Cortex of kidney (tissue), 1 donor: ENCODE measurements at places on chromosomes 7 and 10.

- no peak for DNase-seq
Measured at GRCh38 chr7:80131675-80132435, 2.8 kb upstream of the GNAI1 start.

DNA sequence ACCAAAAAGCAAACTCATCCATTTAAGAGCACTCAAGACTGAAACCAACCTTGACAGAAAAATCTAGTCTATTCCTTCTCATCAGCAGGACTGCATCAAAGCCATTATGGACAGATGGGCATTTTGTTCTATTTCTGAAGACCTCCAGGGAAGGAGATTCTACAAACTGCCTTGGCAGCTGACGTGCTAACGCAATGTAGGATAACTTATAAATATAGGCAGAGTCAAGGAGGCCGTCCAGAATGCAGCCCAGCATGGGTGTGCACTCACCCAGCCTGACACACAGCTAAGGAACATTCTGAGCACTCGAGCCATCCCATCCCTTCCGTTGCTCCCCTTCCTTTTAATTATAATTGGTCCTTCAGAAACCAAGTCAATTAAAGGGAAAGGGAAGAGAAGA is 25.3 kb upstream of the NEBL start:
- DNase-seq, result no peak

GRCh38 chr7:77455321-77455720 is 39.2 kb upstream of the GSAP start:
- DNase-seq, result no peak

DNA sequence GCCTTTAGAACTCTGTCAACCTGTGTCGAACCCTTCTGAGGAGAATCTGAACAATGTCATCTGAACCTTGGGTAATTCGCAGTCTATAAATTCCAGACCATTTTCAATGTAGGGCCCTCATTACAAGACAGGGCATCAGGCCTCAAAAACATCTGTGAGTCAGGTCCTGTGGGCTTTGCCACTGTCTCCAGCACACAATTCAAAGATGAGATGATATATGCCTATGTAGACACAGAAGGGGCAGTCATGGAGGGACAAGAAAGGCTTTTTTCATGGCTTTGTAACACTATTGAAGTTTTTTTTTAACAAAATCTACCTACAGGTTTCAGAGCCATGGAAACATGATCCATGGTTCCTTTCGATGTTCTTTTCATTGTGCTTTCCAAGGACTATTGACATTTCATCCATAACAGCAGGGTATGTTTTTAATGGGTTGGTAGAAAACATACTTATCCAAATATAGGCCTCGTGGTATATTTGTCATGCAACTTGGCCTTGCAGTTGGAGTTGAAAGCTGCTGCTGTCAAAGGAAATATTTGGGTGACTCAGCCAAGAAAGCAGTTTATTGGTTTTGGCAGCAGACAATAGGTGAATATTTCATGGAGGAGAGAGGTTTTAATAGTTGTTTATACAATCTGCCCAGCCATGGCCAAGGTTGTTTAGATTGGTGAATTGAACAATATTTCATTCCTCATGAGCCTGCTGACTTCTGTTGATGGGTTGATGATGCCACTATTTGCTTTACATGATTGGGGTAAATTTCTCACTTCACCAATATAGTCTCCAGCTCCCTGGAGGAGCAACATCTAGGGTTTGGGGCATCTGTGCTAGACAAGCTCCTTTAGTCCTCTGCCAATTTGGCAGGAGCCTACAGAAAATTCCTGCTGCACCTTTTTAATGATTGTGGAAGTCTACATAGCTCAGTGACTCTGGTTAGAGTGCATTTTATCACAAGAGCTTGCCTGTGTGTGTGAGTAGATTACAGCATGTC is 158.4 kb upstream of the TMEM72 start:
- DNase-seq, result no peak

DNA sequence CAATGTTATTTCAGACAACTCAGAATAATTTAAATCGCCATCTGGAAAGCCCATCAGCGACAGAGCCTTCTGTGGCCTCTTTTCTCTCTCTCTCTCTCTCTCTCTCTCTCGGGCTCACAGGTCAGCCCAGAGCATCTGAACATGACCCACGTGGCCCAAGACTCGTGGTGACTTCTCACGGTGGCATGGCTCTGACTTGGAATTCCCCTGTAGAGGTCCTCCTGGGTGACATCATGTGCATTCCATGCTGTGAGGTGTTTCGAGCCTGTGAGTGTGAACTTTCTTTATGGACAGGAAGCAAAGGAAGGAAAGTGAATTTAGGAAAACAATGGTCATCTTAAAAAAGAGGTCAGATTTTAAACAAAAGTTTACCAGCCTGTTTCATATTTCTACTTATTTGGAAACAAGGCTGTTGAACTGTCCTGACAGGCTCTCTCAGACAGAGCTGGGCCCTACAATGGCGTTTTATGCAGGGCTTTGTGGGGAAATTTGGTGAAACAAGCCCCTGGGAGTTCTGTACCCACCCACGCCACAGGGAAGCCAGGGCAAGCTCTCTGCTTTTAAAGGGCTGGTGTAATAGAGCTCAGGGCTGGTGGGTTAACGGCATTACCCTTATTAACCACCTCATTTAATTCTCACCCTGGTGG is 359.7 kb upstream of the ZNF32 start:
- DNase-seq, result no peak

GRCh38 chr10:63922468-63923284 is 401.5 kb downstream of the REEP3 start:
- DNase-seq, result no peak

DNA sequence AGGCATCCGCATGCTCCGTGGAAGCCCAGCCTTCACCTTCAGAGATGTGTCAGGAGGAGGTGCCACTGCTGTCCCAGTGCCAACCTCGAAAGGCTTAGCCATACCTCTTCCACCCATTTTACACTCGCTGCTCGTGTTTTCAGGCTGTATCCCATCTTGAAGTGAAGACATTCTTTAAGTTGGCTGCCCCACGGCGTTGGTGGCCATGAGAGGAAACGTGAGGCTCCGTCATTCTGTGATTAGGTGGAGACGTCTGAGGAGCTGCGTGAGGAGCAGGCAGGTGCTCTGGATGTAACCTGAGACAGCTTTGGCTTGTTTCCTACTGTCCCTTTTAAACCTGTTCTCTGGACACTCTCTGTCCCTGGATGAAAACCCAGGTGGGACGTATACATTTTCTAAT is 159.9 kb upstream of the RNF32 start:
- DNase-seq, result no peak

DNA sequence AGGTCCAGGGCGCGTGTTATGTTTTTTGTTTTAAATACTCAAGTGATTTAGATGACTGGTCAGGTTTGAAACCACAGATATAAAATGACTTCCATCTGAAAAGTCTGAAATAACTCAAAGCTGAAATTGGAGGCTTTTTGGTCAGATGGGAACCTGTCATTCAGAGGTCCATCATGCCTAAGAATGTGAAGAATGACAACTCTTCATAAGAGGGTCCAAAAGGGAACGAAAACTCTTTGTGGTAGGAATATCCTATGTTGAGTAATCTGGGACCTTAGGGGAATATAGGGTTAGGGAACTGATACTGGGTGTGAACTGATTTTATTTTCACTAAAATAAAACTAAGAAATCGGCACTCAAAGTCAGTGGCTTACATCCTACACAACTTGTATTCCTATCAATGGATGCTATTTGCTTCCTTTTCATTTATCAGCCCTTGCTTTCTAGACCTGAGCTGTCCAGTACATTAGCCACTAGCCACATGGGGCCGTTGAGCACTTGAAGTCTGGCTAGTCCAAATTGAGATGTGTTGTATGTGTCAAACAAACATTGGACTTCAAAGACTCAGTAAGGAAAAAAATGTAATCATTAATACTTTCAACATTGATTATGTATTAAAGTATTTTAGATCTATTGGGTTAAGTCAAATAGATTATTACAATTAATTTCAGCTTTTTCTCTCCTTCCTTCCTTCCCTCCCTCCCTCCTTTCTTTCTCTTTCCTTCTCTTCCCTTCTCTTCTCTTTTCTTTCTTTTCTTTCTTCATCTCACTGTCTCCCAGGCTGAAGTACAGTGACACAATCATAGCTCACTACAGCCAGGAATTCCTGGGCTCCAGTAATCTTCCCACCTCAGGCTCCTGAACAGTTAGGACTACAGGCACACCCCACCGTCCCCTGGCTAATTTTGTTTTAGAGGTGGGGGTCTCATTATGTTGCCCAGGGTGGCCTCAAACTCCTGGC is 56.5 kb upstream of the KDM7A start:
- DNase-seq, result no peak

DNA sequence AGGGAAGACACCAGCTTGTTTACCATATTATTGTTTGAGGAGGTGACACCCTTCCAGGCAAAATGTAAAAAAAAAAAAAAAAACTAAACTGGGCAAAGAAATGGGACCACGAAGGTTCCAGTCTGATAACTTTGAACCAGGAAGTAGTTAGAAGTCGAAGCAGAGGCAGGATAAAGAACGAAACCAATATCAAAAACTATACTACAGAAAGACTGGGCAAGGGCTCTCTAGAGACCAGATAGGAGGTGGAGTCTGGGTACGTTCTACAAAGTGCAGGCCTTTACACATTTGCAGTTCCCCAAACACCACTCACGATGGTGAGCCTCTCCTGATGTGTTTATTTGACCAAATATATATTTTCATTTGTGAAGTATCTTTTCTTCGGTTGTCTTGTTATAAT is 125.7 kb upstream of the CDK1 start:
- DNase-seq, result no peak

DNA sequence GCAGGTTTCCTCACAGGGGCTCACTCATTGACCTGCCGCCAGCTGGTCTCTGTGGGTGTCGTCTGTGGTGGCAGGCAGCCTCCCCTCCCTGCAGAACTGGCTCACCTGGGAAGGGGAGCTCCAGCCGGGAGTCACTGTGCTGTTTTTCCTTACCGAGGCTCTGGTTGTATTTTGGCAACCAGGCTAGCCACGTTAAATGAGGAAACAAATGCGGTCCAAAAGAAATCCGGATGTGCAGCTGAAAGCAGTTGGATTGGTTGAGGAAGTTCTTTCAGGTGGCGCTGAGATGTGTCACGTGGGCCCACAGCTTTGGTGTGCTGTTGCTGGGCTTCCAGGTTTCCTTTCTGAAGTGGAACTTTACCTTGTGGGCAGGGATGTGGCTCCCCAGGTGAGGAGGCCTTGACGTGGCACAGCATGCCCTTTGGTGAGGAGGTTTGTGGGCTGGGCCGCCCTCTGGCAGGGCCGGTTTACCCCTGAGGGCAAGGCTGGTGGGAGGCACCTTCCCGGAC is 14.2 kb downstream of the MTURN start:
- no peak for DNase-seq

DNA sequence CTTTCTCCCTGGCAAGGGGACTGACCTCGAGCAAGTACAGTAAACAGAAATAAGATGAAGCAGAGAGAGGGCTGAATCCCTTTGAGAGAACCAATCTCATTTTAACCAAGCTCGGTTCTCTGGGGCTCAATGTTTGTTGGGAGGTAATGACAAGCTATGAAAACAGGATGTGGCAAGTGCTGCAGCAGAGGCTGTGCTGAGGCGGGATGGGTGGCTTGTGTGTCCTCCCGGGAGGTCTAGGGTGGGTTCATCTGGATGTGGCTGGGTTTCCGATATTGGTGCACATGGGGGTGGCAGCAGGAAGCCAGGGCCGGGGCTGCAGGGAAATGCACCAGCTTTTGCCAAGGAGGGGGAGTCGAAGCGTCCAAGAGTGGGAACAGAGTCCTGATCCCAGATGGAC is 84.5 kb downstream of the AOAH start:
- DNase-seq, result no peak

DNA sequence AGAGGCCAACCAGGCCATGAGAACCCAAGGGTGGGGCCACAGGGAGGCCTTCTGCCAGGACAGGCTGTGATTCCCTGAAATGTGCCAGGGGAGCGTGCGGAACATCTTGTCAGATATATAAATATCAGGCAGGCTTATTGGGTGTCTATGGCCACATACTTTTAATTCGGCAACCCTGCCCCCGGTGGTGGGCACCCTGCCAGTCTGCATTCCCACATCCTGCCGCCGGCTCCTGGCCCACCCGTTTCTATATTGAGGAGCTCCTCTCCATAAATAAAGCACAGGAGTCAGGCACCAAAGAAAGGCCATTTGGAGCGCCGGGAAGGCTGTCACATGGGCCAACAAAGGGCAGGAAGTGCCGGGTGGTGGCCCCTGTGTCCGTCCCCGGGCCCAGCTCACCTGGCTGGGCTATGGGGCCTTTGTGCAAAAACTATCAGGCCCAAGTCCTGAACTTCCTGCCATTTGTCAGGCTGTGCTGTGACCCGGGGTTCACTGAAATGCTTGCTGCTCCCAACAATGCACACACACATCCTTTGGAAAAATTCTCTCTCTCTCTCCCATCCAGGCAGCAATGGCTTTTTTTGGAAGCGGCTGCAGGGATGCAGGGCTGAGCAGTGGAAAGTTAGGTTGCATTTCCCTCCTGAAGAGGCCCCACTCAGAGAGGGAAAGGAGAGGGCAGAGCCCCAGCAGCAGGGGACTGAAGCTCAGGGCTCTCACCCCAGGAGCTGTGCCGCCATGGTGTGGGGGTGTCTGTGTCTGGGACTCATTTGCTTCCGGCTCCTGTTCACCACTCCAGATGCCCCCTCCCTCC is 25.0 kb upstream of the PODXL start:
- no peak for DNase-seq

DNA sequence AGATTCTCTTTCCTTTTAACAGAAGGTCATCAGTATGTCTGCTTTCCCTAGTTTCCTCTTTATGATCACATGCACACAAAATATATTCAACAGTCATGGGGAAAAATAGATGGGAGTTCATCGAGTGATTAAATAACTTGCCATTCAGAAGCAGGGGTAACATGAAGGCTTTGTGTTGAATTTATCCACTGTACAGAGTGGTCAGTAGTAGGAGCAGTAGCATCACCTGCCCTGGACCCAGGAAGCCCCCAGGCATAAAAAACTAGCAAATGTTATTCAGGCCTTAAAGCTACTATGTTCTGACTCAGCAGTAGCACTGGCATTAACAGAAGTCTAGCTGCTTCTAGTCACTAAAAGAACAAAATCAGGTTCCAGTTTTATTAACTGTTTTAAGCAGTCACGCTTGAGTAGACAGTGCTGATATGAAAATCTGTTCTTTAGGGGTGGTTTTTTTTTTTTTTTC is 31.4 kb upstream of the FAM133B start:
- DNase-seq, result no peak

DNA sequence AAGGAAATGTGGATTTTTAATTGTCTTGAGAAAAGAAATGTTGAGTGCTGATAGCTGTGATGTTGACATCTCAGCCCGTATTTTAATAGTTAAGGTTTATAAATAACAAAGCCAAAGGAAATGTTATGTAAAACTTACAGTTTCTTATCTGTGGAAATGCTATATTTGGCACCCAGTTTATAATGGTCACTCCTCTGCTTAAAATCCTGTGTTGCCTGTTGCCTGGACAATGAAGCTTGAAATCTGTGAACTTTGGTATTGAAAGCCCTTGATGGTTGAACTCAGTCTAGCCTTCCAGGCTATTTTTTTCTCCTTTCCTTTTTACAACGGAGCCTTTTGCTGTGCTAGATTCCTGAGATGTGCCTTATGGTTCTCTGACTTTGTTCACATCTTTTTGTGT is 46.5 kb downstream of the MCU start:
- DNase-seq, result no peak

GRCh38 chr10:53724581-53724980 is 952.0 kb upstream of the MBL2 start:
- no peak for DNase-seq
